GM13976 (cell line): ENCODE measurements at places on chromosomes 6 and 20.

DNA sequence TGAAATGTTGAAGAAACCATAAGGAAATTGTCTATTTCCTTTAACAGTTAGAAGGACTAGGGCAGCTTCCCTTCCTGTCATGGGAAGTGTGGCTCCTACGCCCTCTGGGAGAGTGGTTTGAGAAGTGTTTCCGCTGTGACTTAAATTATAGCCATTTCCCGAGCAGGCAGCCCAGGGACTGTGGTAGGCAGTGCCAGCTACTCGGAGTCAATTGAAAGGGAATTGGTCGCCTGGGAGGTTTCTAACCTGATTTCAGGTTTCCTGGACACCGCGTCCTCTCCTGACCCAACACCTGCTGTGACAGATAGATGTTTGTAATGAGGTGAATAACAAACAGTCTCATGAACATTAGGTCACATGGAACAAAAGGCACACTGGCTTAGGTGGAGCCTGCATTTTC lies 256.1 kb upstream of the PLCB4 start:
- DNase-seq, result no peak

DNA sequence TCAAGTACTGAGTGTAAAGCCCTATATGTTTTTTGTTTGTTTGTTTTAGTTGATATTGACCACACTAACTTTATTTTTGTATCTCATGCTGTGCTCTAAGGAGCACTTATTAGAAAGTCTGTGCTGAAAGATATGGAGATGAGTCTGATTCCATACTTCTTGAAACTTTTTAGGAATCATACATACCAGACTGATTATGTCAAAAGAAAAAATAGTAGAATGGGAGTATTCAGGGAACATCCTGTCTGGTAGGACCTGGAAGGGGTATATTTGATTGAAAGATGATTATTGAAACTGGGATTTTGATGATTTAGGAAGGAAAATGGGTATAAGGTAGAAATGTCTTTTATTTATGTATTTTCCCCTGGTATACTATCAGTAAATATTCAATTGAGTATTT lies 111.4 kb downstream of the QKI start:
- no peak for DNase-seq

- DNase-seq, result no peak
These were observed 81.3 kb upstream of the CD93 start for GRCh38 chr20:23167431-23167830.

DNA sequence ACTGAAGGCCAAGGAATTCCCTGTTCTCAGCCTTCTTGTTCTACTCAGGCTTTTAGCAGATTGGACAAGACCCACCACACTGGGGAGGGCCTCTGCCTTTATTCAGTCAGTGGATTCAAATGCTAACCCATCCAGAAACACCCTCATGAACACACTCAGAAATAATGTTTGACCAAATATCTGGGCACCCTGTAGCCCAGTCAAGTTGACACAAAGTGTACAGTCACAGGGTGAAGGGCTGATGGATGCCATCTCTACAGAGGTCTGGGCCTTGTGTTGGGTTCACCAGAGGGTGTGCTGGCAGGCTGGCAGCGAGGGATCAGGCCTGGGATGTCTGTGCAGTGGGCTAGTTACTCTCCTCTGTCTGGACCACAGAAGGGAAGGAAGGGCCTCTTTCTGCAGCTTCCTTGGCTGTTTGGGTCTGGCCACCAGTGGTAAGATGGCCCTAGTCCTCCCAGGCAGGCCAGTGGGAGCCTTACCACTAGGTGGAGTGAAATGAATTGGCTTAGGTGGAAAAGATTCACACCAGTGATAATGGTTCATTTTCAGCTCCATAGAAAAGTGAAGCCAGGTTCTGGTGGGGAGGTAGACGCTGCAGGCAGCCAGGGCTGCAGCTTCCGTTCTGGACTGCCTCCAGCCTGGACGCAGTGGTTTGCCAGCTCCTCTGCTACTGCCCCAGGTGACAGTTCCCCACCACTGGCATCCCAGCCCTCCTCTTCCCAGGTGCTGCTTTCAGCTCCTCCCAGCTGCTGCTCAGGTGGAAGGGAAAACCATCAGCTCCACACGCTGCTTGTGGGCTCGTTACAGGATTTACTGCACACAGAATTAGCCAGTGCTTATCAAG lies 9.2 kb downstream of the TUBB2A start:
- no peak for DNase-seq

- no peak for DNase-seq
These were observed 149.8 kb upstream of the AKAP12 start for GRCh38 chr6:151089978-151090377.
